ENCODE measurements at places on chromosomes 1 and 21. TPM values are rescaled to one million over a fixed set of nuclear protein-coding genes. Genes with fewer than 3 reads are reported as not detected.

GRCh38 chr1:40594187-40594531 is 62.7 kb downstream of the ZNF684 start:
- no peaks in the 10 kb centered on the region for H3K36me3 ChIP-seq
- H3K4me1 ChIP-seq, result no peaks in the 10 kb centered on the region
- H3K27me3 ChIP-seq, result no peaks in the 10 kb centered on the region
- DNase-seq, result no peak
- H3K27ac ChIP-seq, result no peak overlapping the region

- H3K27me3 ChIP-seq, result no peaks in the 10 kb centered on the region
- no peak overlapping the region for H3K27ac ChIP-seq
- H3K4me1 ChIP-seq, result no peaks in the 10 kb centered on the region
- no peaks in the 10 kb centered on the region for H3K36me3 ChIP-seq
Observed at GRCh38 chr1:238252033-238252802, 361.5 kb upstream of the ZP4 start.

The FAM3B gene
- 2.9 TPM for total RNA-seq

The RGS7 gene
- not detected for total RNA-seq

GRCh38 chr1:202129453-202130296 is 7.0 kb downstream of the GPR37L1 start:
- no peak overlapping the region for H3K4me3 ChIP-seq
- H3K36me3 ChIP-seq, result no peaks in the 10 kb centered on the region
- H3K27ac ChIP-seq, result peak overlapping the region; percentile 93
- DNase-seq, result no peak
- H3K27me3 ChIP-seq, result no peaks in the 10 kb centered on the region
- H3K4me1 ChIP-seq, result peaks cover 67% of the 10 kb centered on the region

The AKT3 gene
- 61.9 TPM for total RNA-seq

- H3K27me3 ChIP-seq, result no peaks in the 10 kb centered on the region
- H3K27ac ChIP-seq, result peak overlapping the region; percentile 54
- peaks cover 6% of the 10 kb centered on the region for H3K4me1 ChIP-seq
- peak overlapping the region; percentile 50 for H3K4me3 ChIP-seq
- no peaks in the 10 kb centered on the region for H3K36me3 ChIP-seq
Observed at GRCh38 chr1:83860490-83861221, 138.3 kb downstream of the TTLL7 start.

The A3GALT2 gene
- total RNA-seq, result not detected

The S1PR1 gene
- 58.4 TPM for total RNA-seq

The CIART gene
- total RNA-seq, result 6.6 TPM

- no peak overlapping the region for H3K27ac ChIP-seq
- H3K4me3 ChIP-seq, result no peak overlapping the region
- H3K4me1 ChIP-seq, result no peaks in the 10 kb centered on the region
- H3K27me3 ChIP-seq, result no peaks in the 10 kb centered on the region
Observed at GRCh38 chr1:209875515-209875914, 47.7 kb downstream of the UTP25 start.
